ENCODE measurements at places on chromosomes 1 and 21.

GRCh38 chr21:34673006-34673405 lies 4.2 kb downstream of the CLIC6 start:
- DNase-seq = no peak

DNA sequence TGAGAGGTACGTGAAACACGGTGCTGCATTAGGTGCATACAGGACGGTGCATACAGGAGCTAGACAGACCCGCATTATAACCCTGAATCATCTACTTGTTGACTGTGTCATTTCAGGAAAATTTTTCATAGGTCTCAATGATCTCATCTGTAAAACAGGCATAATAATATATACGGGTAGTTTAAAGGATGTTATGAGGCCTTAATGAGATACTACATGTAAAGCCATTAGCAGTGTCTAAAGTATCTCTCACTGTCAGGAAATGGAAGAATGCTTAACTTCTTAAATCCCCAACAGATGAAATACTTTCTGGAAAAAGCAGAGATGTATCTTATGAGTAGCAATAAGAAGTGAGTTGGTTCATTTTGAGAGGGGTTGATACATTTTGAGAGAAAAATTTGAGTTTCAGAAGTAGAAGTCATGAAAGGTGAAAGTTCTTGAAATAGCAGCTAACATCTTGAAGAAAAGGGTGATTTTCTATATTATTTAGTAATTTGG lies 669.6 kb downstream of the PTPRC start:
- DNase-seq = no peak

DNA sequence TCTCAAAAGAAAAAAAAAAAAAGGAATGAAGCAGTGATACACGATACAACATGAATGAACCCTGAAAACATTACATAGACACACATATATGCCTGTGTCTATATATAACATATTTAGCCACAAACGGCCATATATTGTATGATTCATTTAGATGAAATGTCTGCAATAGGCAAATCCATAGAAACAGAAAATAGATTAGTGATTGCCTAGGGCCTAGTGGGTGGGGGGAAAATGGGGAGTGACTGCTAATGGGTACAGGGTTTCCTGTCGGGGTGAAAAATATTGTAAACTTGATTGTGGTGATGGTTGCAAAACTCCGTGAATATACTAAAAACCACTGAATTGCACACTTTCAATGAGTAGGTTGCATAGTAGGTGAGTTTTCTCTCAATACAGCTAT lies 6.0 kb upstream of the H6PD start:
- no peak for DNase-seq

GRCh38 chr21:28516991-28517592 lies 475.6 kb downstream of the LTN1 start:
- peak; percentile 53 for DNase-seq

- DNase-seq = peak; percentile 83
Measured at GRCh38 chr1:33244809-33245186, 11.5 kb upstream of the ZNF362 start.

DNA sequence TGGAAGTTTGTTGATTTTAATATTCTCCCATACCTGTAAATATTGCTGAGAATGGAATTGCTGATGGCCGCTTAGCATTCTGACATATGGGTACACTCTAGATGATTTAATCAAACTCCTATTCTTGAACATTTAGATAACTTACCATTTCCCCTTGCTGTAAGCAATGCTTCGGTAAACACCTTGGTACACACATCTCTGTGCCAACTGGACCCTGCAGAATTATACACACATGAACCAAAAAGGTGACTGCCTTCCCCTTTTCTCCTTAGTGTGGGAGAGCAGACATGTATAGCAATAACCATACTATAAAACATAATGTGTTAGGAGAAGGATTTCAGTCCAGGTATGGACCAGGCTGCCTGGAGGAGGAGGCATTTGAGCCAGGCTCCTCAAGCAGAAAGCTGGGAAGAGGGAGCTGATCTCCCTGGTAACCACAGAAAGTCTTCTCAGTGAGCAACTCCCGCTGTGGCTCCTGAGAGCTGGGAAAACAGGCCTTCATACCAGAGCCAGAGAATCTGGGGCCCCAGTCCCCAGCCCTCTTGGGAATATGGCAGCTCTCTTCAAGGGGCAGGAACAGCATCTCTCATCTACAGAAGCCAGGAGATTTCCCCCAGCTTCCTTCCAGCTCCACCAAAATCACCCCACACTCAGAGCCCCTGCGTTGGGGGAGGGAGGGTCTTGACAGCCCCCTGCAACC lies 33.9 kb upstream of the CSF1 start:
- peak; percentile 85 for DNase-seq

- peak; percentile 86 for DNase-seq
Measured at GRCh38 chr1:53964109-53964508, 18.0 kb downstream of the LRRC42 start.

- peak; percentile 22 for DNase-seq
Measured at GRCh38 chr1:119327450-119328155, 41.0 kb upstream of the HAO2 start.

GRCh38 chr21:16196001-16196400 lies 466.2 kb downstream of the USP25 start:
- DNase-seq = peak; percentile 35

DNA sequence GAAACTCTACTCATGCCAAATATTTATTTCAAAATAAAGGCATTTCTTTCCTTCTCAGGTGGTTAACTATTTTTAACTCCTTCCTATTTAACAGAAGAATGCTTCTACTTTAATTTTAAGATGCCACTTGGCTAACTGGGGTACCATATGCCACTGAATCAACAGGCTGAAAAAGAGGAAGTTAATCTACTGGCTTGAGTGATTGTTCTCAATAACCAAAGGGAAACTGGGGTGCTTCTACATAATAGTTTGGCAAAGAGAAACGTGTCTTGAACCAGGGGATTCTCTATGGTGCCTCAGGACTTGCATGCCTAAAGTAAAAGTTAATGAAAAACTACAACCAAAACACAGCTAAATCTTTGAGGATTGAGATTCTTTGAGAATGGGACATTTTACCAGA lies 142.6 kb downstream of the DENND1B start:
- no peak for DNase-seq

GRCh38 chr21:43702785-43703034 lies 16.2 kb upstream of the PDXK start:
- DNase-seq = no peak

DNA sequence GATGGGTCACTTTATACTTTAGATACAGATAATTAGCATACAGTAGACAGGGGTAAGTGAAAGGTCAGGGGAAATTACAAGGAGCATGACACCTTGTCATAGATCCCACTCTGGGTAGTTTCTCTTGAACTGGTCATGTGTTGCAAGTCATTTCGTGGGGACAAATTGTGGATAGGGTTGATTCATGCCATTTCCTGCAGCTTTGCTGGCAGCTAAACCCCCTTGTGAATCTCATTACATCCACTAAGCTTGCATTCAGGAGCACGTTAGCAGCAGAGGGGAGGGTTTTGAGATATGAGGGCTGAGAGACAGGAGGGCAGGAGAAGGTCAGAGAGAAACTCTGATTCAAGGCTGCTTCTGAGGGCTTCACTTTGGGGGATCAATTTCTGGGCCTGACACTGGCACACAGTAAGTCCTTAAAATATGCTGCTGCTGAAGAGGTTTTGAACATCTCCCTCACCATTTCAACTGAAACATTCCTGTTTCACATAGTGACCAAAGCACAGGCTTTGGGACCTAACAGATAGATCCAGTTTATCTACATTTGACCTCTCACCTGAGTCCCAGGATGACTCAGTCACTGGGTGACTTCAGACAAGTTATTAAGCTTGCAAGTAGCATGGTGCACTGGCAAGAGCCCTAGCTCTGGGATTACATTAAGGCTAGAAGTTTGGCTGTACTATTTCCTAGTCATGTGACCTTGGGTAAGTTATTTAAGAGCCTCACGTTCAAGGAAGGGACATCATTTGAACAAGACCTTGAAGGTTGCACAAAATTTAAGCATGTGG lies 206.0 kb upstream of the USP24 start:
- DNase-seq = no peak

- no peak for DNase-seq
Measured at GRCh38 chr1:230145505-230145899, 78.5 kb downstream of the GALNT2 start.
